ENCODE measurements at places on chromosomes 11 and 22.

- no peak for DNase-seq
Measured at GRCh38 chr11:104487046-104487806, 323.3 kb upstream of the PDGFD start.

- no peak for DNase-seq
Measured at GRCh38 chr11:130623670-130624668, 175.5 kb downstream of the ADAMTS15 start.

- DNase-seq, result no peak
Measured at GRCh38 chr11:78921509-78921908, 346.8 kb upstream of the NARS2 start.

GRCh38 chr11:128208329-128209137, 378.8 kb downstream of the ETS1 start:
- peak; percentile 97 for DNase-seq

GRCh38 chr11:19768815-19769214, 56.2 kb downstream of the NAV2 start:
- DNase-seq, result no peak
